Placental pericyte (primary cell): ENCODE measurements at places on chromosomes 3 and 15. TPM values are rescaled to one million over a fixed set of nuclear protein-coding genes. Genes with fewer than 3 reads are reported as not detected.

Gene PPP2R3A
- total RNA-seq, result 7.4 and 26.1 TPM in 2 replicates

Gene GOLGA8K
- total RNA-seq, result not detected in 2 replicates

Gene PAQR5
- 4.8 and 6.6 TPM in 2 replicates for total RNA-seq

Gene ACTC1
- under 0.01 and 1.4 TPM in 2 replicates for total RNA-seq

Gene HAPLN3
- 3.5 and 4.2 TPM in 2 replicates for total RNA-seq

Gene SIDT1
- not detected in 2 replicates for total RNA-seq

Gene AMIGO3
- 2.1 and 2.4 TPM in 2 replicates for total RNA-seq

Gene GTF2E1
- 17.5 and 37.2 TPM in 2 replicates for total RNA-seq

Gene ITIH1
- not detected in 2 replicates for total RNA-seq

Gene GHSR
- total RNA-seq, result not detected in 2 replicates
